ENCODE measurements at places on chromosomes 7 and 10.

DNA sequence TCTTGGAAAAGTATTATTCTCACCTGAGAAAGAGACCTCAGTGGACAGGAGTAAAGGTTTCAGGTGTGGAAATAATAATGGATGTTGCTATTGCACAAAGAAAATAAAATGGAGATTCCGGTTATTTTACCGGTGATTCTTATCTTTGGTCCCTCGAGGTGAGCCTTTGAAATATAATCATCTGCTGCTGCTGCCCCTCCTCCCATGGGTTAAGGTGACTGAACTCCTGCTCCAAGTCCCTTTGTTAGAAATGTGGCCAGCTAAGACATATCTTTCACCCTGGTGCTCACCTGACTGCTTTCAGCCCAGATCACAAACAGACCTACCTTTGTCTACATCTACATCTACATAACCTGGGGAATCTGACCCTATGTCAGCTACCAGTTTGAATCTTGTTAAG lies 5.7 kb downstream of the CUBN start:
- no peak for DNase-seq

DNA sequence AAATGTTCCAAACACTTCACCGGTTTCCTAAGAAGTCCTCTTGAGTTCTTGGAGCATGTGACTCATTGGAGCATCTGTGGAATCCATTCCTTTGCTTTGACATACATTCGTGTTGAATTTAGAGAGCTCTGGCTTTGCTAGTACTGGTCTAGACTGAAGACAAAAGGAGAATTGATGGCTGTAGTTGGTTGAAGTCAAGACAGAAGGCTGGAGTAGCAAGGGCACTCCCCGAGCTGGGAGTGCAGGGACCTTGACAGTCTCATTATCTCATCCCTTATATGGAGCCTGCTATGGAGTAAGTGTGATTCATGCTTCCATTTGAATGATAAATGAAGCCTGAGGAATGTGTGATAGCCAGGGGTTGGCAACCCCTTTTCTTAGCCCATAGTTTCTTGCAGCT lies 1249.1 kb downstream of the TYW1 start:
- no peak for DNase-seq

- DNase-seq: no peak
These were observed 132.6 kb upstream of the SHH start for GRCh38 chr7:155944901-155945300.

- DNase-seq: peak; percentile 73
These were observed 49.3 kb downstream of the DENND2A start for GRCh38 chr7:140591180-140591902.

- DNase-seq: peak; percentile 59
These were observed 183.0 kb upstream of the ANK3 start for GRCh38 chr10:60572511-60573194.

- DNase-seq: peak; percentile 46
These were observed 51.2 kb downstream of the ANLN start for GRCh38 chr7:36440880-36441279.

DNA sequence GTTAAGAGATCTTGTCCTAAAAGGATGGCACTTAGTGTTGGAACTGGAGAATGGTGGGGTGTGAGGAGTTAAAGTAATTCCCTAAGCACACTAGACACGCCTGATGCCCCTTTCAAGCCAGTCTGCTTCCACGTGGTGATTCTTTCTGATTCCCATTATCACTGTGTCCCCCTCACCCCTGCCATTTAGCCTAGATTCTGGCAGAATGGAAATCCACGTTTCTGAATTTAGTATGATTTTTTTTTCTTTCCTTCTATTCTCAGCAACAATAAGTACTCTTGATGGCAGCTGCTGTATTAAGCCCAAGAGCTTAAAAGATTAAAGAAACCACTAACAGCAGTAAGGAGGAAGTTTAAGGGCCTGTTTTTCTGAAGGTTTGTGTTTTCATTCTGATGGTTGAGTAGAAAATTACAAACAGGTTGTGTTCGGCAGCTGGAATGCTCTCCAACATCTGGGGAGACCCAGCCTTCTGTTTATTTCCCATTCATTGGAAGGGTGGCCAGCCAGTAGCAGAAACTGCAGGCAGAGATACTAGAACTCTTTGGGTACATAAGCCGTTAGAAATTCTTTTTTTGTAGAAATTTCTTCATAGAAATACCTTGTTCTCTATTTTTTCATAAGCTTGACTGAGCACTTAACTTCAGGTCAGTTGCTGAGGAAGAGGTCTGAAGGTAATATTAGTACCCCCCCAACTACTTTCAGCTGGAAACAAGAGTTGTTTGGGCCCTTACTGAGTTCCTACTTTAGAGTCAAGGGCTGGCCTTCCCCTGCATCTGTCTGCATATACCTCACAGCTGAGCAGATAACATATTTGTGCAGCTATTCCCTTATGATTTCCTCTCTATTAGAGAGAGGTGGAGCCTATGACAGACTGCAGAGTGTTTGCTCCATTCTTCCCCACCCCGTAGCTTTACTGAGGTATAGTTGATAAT lies 355.1 kb downstream of the AUTS2 start:
- no peak for DNase-seq

GRCh38 chr7:7798510-7798909 lies 80.1 kb upstream of the RPA3 start:
- DNase-seq: no peak

DNA sequence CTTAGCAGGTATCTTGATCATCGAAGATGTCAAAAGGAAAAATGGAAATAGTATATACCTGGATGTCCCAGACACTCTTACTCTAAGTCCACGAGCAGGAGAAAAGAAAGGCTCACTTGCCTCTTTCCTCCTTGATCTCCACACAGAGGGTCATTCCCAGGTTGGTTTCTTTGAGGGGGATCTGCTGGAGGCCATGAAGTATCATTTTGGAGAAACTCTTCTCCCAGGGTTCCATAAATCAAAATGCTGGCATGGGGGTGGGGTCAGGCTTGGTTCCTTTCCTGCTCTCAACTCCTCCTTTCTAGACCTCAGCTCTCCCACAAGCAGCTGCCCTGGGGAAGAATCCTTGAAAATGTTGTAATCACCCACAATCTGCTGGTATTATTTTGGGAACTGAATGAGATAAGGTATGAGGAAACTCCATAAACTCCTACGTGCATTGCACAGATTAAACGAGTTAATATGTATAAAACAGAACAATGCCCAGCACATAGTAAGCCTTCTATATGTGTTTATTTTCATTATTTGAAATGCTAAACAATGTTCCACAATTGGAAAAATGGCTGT lies 54.4 kb downstream of the PRKCQ start:
- no peak for DNase-seq

GRCh38 chr10:44780426-44780825 lies 130.7 kb upstream of the TMEM72 start:
- no peak for DNase-seq

- peak; percentile 46 for DNase-seq
These were observed 38.3 kb downstream of the LYZL2 start for GRCh38 chr10:30591249-30591670.

DNA sequence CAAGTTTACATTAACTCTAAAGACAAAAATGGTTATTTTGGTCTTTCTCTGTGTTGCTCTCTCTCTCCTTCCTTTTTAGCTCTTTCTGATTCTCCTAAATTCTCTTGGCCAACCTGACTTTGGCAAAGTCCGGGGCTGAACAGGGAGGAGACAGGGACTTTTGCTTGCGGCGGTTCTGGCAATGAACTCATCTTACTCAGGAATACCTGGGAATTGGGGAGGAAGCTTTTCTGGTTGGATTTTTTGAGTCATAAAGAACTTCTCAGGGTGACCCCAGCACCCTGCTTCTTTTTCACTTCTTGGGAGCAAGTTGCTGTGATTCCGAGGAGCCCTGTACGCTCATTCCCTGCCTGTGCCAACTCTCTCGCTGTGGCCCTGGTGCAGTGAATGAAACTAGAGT lies 16.0 kb downstream of the GATA3 start:
- DNase-seq: no peak

DNA sequence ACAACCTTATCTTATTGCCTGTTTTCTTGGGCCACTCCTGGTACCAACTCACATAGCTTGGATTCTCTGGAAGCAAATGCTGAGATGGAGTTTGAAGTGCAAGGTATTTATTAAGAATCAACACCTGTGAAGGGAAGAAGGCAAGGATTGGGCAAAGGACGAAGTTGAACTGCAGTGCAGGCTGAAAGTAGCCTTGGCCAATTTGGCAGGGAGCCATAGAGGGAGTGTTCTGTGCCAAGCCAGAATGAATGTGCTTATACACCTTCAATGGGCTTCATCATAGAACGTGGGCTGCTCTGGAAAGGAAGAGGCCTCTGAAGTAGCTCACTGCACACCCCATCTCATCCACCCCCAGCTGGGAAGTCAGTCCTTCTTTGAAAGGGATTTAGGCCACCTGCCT lies 79.8 kb upstream of the IFRD1 start:
- peak; percentile 36 for DNase-seq
